ENCODE measurements at places on chromosomes 7 and 10.

DNA sequence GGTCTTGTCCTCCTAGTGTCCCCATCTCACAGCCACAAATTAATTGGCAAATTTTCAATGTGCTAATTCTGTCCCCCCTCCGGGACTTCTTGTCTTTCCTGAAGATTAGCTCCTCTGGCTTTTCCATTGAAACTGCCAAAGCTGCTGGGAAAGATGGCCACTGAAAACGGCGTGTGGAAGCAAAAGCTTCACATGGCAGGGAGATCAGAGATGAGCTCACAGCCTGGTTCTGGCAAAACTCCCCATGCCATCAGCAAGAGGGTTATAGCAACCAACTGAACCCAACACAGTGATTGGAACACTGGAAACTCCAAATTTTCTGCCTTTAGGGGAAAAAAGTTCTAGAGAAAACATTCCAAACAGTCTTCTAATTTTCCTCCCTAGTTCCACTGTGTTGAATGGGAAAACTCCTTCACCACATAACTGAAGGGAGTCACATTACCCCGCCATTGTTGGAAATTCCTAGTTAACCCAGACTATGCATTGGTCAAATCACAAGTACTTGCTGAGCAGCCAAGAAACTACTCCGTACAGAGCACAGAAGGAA lies 37.0 kb downstream of the NRAP start:
- no peak for DNase-seq

GRCh38 chr10:111435871-111436270 lies 359.0 kb downstream of the ADRA2A start:
- DNase-seq, result no peak

DNA sequence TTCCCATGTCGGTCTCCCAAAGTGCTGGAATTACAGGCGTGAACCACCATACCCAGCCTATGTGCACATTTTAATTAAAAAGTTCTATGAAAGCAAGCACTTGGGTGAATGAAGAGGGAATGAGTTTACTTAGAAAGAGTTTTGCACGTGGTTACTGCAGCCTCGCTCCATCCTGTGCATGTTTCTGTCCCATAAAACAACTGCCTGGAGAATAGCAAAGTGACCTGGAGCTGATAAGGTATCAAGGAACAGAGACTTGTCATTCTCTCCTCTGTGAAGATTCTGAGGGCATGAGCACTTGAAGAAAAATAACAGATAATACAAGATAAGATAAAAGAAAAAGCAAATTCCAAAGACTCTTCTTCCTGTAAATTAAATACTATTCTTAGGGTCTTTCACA lies 112.2 kb upstream of the JCAD start:
- DNase-seq, result no peak

DNA sequence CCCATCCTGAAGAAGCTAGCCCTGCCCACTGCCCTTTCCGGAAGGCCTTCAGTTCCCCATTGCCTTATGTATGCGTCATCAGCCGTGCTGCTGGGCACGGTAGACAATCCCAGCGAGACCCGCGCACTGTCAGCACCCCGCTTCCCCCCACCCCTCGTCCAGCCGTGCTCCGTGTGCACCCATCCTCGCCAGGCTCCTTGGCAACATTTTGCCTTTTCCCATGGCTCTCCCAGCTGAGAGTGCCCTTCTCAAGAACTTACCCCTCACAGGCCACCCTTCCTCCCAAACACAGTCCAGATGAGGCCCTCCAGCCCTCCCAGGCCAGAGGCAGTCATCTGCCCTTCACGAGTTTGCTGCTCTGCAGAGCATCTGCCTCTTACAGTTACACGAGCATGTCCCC lies 633.8 kb upstream of the FOXK1 start:
- no peak for DNase-seq

- DNase-seq, result no peak
Measured at GRCh38 chr7:52825611-52826010, 209.8 kb upstream of the POM121L12 start.

DNA sequence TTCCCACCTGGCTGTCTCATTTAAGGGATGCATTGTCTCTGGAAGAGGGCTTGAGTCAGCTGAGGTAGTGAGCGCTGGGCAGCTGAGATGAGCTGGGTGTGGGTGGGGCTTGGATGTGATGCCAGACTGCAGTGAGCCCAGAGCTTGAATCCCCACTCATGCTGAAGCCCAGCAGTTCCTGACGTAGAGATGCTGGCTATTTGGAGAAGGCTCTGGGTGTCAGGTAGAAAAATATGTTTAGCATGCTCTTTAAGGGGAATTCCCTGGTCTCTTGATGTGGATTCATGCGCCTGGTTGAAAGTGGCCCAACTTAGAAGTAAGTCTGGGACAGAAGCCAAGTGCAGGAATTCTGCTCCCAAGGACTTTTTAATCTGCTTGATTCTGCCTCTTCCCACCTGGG lies 241.5 kb upstream of the IGFBP3 start:
- peak; percentile 62 for DNase-seq

- DNase-seq, result no peak
Measured at GRCh38 chr7:157944734-157945291, 608.0 kb downstream of the DNAJB6 start.

GRCh38 chr7:117071551-117071950 lies 118.2 kb downstream of the ST7 start:
- DNase-seq, result no peak

DNA sequence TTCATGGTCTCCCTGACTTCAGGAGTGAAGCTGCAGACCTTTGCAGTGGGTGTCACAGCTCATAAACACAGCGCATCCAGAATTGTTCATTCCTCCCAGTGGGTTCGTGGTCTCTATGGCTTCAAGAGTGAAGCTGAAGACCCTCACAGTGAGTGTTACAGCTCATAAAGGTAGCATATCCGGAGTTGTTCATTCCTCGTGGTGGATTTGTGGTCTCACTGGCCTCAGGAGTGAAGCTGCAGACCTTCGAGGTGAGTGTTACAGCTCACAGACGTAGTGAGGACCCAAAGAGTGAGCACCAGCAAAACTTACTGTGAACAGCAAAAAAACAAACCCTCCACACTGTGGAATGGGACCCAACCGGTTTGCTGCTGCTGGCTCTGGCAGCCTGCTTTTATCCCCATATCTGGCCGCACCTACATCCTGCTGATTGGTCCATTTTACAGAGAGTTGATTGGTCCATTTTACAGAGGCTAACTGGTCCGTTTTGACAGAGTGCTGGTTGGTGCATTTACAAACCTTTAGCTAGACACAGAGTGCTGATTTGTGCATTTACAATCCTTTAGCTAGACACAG lies 308.8 kb downstream of the PTPRN2 start:
- no peak for DNase-seq

Measured in IMR-90 (cell line).